ENCODE measurements at places on chromosomes 2 and 18. TPM values are rescaled to one million over a fixed set of nuclear protein-coding genes. Genes with fewer than 3 reads are reported as not detected.

Gene TRIM54
- 0.17 TPM for total RNA-seq

Gene SERPINB10
- total RNA-seq: 3.7 TPM

Gene KCNG3
- 0.28 TPM for total RNA-seq

Gene LOXHD1
- total RNA-seq: 0.22 TPM

Gene RTP5
- total RNA-seq: 5.3 TPM

Gene PTPRN
- total RNA-seq: 67.3 TPM

DNA sequence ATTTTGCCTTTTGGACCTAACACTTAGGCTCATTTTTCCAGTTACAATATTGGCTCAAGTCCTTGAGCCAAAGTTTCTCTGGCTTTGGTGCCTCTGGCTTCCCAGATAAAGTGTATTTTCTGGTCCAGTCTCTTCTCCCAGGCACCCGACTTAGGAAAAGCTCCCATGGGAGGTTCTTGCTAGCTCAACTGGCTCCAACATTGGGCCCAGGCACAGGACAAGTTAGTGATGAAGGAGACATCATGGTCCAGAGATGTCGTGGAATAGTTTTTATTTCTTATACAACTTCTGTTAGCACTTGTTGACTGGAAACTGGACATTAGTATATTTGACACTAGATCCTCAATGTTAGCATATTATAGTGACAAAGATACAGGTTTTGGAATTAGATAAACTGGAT lies 8.2 kb upstream of the ZEB2 start:
- no peak for DNase-seq

- DNase-seq: no peak
Measured at GRCh38 chr2:48165070-48165753, 258.9 kb upstream of the FBXO11 start.

DNA sequence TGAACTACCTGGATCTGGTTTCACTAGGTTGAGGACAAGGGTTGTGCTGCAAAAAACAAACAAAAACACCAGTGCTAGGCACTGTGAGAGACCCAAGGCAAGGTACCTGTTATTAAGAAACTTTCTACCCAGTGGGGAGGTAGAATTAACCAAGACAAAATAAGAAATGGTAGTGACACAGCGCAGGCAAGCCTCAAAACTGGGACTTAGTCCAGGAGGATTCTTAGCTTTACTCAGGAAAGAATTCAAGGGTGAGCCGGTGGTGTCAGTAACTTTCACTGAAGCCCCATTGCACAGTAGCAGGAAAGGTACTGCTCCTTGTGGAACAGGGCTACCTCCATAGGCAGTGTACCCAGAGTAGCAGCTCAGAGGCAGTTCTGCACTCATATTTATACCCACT lies 131.6 kb downstream of the SCG2 start:
- DNase-seq: no peak

- no peak for DNase-seq
Measured at GRCh38 chr2:182694189-182694588, 21.9 kb upstream of the DNAJC10 start.

DNA sequence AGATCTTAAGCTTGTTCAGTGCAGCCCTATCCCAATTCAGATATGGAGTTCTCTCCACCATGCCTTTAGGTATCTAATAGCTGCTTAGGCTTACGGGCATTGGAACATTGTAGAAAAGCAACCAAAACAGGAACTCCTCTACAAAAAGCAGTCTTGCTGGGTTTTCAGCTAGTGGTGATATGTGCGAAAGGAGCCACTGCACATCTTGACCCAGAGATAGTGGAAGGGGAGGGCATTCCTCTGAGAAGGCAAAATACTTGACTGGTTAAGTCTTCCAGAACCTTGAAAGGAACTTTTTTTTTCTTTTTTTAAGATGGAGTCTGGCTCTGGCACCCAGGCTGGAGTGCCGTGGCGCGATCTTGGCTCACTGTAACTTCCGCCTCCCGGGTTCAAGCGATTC lies 2.6 kb upstream of the TNFAIP6 start:
- DNase-seq: no peak

- no peak for DNase-seq
Measured at GRCh38 chr18:23585897-23586248, 433 bp downstream of the NPC1 start.

DNA sequence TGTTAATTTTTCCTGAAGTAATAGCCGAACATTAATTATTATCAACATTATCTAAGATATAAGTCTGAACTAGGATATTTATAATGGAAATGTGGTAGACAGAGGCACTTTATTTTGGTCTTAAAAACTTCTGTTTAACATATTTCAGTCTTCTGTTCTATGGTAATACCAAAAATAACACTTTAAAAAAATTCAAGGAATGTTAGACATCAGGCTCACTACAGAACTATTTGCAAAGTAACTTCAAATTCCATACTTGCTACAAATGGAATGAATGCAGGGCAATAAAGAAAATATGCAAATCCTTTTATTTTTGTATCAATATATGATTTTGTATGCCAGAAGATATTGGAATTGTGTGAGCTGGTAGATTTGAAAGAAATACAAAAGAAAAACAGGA lies 345.5 kb upstream of the DSEL start:
- DNase-seq: no peak
